ENCODE measurements at places on chromosomes 6 and 20.

DNA sequence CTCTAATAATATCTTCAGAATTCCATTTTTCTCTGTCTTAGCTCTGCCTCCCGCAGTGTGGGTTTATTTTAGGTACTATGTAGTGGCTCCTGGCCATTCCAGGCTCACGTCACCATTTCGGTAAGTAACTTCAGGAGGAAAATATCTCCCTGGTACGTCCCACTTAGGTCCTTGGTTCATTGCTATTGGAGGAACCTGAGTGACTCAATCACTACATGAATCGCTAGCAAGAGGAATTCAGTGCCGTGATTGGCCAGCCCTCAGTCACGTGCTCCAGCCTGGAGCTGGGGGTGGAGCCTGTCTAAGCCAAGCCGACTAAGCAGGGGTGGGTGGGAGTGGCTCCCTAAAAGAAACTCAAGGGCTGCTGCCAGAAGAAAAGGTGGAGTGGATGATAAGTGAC lies 67.3 kb upstream of the E2F3 start:
- DNase-seq: no peak

- DNase-seq: no peak
These were observed 416.8 kb upstream of the SPTLC3 start for GRCh38 chr20:12591949-12592470.

- no peak for DNase-seq
These were observed 27.0 kb downstream of the HECA start for GRCh38 chr6:139161817-139162284.

GRCh38 chr20:63456429-63457284 lies 15.8 kb downstream of the KCNQ2 start:
- DNase-seq: no peak

GRCh38 chr6:112144145-112144926 lies 56.9 kb downstream of the FAM229B start:
- DNase-seq: no peak

All from astrocyte of the hippocampus (primary cell).